ENCODE measurements at places on chromosomes 12 and 14.

- DNase-seq: no peak
Observed at GRCh38 chr14:57086271-57087162, 182.2 kb downstream of the EXOC5 start.

DNA sequence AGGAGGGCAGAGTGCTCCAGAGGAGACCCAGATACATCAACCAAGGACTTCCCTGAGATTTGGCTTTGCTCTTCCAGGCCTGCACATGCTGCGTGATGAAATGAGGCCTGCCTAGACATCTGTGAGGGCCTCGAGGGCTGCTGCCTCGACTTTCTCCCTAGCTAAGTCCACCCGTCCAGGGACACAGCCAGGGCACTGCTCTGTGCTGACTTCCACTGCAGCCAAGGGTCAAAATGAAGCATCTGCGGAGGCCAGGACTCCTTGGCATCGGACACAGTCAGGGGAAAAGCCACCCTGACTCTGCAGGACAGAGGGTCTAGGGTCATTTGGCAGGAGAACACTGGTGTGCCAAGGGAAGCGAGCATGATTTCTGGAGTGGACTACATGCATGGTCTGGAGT is 10.7 kb downstream of the SLC25A47 start:
- no peak for DNase-seq

DNA sequence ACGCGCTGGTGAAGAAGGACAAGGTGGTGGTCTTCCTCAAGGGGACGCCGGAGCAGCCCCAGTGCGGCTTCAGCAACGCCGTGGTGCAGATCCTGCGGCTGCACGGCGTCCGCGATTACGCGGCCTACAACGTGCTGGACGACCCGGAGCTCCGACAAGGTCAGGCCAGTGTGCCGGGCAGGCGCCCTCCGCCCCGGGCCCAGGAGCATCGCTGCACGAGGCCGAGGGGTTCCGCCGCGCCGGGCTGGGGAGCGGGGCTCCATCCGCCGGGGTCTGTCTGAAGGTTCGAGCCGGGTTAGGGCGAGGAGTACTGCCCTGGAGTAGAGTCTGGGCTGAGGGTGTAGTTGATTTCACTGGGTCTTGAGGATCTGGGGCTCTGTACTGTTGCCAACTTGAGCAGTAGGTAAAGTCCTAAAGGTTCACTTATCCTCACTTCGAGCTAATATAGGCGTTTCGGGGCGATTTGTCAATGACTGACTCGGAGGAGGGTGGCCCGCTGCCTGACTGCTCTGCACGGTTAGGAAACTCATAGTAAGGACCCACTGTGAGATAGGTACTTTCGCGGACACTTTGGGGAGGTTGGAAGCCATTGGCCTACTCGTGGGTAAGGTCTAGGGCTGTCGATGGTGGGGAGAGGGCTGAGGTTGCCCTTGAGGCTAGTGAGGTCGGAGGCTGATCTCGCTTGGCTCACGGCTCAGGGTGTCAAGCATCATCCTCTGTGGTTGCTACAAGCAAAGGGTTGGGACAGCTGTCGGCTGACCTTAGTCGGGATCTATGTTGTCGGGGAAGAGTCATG is 574 bp downstream of the GLRX5 start:
- no peak for DNase-seq

GRCh38 chr14:75968456-75968855 is 13.3 kb downstream of the TGFB3 start:
- no peak for DNase-seq

- no peak for DNase-seq
Observed at GRCh38 chr12:126663304-126664094, 1598.3 kb downstream of the AACS start.

GRCh38 chr12:111964935-111965334 is 48.0 kb downstream of the TMEM116 start:
- DNase-seq: no peak

DNA sequence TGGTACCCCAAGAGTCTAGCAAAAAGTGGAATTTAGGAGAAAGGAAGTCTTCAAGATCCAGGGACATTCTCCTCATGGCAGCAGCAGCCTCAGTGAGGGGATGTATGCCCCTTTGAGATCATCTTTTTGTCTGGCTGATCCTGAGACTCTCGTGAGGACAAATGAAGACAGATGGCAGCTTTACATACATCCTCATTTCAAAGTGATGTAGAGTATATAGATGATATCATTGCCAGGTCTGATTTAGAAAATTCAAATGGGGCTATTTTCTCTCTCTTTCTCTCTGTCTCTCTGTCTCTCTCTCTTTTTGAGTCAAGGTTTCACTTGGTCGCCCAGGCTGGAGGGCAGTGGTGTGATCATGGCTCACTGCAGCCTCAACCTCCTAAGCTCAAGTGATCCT is 61.5 kb downstream of the E2F7 start:
- DNase-seq: no peak

- no peak for DNase-seq
Observed at GRCh38 chr14:55111122-55111708, 17.8 kb upstream of the LGALS3 start.

DNA sequence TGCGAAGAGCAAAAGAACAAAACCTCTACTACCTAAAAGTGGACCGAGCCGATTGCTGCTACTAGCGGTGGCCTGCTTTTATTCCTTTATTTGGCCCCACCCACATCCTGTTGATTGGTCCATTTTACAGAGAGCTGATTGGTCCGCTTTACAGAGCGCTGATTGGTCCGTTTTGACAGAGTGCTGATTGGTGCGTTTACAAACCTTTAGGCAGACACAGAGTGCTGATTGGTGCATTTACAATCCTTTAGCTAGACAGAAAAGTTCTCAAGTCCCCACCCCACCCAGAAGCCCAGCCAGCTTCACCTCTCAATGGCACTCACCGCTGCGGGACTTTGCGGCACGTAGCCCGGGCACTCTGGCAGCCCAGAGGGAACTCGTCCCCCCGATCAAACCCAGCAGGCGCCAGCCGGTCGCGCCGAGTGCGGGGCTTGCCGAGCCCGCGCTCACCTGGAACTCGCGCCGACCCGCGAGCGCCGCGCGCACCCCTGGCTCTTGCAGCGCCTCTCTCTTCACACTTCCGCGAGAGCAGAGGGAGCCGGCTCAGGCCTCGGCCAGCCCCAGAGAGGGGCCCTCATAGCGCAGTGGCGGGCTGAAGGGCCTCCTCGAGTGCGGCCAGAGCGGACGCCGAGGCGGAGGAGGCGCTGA is 8.7 kb upstream of the FGD4 start:
- no peak for DNase-seq

- DNase-seq: no peak
Observed at GRCh38 chr12:120522568-120522967, 6.4 kb downstream of the COQ5 start.

DNA sequence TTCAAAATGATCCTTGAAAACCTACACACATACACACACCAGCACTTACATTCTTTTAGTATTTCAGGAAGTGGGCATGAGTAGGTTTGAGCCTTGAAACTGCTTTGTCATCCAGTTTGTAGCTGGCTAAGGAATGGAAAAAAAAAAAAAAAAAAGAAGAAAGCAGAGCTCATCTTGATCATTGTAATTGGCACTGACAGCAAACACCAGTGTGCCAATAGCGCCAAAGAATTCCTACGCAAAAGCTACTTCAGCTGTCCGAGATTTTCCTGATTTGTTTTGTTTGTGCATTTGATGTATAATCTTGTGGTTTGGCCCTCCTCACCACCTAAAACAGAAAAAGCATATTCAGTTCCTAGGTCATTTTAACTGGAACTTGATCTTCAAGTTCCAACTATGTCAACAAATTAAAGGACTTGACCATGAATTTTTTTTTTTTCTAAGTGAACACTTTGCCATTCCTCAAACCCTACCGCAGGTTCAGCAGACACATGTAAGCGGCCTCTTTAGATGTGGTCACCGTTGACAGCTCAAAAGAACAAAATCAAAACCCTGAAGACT is 57.3 kb downstream of the FLRT2 start:
- DNase-seq: no peak

- DNase-seq: no peak
Observed at GRCh38 chr12:53096089-53096741, 1.3 kb upstream of the IGFBP6 start.

GRCh38 chr14:72521968-72522741 is 371.7 kb downstream of the DPF3 start:
- no peak for DNase-seq

DNA sequence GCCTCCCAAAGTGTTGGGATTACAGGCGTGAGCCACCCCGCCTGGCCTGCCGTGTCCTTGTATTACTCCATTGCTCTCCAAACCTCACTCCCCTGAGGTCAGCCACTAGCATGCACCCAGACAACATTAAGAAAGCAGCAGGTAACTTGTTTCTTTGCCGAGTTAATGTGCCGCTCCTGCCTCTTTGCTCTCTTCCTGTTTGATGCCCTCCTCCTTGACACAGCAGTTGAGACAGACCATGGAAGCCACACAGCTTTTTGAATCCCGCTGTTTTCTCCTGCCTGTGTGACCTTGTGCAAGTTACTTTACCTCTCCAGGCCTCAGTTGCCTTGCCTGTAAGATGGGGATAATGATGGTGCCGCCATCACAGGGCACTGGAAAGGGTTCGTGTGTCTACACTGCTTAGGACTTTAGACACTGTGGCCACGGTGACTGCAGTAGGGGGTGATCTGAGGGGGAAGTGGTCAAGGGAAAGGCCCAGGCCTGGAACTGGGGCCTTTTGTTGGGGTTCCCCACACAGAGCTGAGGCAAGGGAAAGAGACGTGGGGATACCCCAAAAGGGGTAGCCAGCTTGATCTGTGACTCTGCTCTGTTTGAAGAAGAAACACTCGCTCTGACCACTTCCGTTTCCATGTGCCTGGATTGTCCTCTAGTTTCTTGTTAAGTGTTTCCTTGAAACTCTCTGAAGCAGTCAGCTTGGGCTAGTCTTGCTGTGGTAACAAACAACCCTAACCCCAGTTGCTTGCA is 69.3 kb downstream of the RIN3 start:
- no peak for DNase-seq

DNA sequence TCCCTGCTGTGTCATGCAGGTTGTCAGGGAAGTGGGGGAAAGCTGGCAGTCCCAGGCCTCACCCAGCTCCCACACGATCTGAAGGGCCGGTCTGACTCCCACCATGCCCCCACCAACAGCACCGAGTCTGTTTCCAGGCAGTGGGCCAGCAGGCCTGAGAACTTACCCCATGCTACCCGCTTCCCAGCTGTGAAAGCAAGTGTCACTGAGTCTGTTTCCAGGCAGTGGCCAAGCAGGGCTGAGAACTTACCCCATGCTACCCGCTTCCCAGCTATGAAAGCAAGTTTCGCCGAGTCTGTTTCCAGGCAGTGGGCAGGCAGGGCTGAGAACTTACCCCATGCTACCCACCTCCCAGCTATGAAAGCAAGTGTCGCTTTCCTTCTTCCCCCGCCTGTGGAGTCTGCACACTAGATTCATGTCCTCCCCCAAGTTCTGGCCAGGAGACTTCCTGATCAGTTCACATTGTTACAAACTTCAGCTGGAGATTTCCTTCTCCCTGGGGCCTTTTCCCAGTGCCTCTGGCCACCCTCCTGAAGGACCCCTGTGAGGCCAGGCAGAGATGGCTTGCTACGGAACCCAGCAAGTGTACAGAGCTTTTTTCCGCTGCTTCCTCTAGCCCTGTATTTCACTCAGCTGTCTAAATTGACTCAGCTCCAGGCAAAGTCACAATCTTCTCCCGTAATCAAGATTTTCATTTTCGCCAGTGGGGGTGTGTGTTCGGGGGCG is 435.4 kb downstream of the TMTC2 start:
- DNase-seq: no peak

DNA sequence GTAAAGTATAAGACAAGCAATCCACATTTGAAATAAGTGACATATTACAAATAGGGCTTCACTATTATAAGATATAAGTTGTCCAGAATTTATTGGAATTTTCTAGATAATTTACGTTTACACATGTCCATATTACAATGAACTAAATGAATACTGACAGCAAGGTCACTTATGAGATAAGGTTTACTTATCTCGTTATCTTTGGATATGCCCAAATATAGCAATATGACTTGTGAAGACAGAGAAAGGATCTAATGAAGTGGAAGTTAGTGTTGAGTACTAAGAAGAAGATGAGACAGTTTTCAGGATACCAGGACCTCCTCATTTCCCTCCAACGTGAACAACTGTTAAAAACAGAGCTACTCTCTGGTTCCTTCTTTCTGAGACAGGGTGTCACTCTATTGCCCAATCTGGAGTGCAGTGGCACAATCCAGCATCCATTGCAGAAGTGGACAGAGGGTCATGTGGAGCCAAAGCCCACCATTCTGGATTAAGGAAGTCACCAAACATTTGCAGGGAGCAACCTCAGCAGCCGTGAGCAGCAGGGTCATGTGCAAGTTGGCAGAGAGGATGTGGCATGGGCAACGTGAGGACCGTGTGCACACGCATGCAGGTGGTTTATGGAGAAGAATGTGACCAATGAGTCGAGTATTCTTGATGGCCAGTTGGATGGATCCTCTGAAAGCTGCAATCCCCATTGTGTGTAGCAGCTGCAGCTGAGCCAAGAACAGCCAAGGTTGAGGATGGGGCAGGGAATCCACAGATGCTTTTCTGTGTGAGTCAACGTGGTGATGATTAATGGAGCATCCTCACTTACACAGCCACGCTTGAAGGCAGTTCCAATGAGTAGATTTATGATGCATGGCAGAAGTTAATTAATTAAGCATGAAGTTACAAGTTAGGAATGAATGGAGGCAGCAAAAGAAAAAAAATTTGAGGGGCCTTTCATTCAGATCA is 111.0 kb downstream of the BICD1 start:
- DNase-seq: no peak

DNA sequence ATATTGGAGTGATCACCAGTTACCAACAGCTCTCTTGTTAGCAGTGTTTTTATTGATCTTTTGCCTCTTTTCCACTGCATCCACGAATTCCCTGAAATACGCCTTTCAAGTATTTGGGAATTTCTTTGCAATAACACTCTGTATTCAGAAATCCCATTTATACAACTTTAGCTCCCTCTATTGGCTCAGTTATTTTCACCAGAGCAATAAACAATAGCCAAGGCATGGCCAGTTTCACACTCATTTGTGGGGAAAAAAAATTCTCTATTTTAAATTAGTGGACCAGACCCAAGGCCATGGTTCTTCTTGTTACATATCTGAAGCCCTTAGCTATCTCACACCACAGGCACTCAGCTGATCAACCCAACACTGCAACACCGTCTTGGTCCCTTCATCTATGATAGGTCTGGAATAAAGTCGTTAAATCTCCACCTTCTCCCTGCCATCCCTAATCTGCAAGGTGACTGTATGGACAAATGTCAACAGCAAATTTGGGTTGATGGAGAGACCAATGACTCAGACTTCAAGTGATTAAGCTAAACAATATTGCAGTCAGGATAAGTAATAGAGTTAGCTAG is 92.4 kb upstream of the TMEM260 start:
- DNase-seq: no peak

- DNase-seq: no peak
Observed at GRCh38 chr12:124458220-124458991, 109.0 kb downstream of the NCOR2 start.

GRCh38 chr14:100862793-100863192 is 36.9 kb downstream of the MEG3 start:
- no peak for DNase-seq

GRCh38 chr12:78392918-78393317 is 471.7 kb upstream of the SYT1 start:
- no peak for DNase-seq

DNA sequence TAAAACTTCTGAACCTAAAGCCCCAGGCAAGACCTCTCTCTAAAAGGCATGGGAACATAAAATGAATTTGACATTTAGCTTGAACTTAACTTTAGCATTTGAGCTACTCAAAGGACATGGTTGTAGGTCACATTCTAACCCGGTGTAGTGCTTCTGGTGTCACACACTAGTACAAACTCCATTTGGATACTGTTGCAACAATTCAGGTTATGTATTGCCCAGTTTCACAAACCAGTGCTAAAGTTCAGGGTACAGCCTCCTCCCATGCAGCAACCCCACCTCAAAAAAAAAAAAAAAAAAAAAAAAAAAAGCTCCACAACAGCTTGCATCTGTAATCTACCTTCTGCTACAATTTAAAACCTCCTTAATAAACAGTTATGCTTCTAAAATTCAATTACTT is 7.8 kb downstream of the PPTC7 start:
- DNase-seq: no peak
